Activated CD4-positive, alpha-beta memory T cell treated with anti-CD3 and anti-CD28 coated beads, Interleukin-2, amount 10 ng/mL, durations not matched to agents 7 days and 5 days (primary cell): ENCODE measurements at places on chromosomes 12 and 14.
A peak's percentile ranks its signal among the peaks of the same experiment; 100 is the strongest.

DNA sequence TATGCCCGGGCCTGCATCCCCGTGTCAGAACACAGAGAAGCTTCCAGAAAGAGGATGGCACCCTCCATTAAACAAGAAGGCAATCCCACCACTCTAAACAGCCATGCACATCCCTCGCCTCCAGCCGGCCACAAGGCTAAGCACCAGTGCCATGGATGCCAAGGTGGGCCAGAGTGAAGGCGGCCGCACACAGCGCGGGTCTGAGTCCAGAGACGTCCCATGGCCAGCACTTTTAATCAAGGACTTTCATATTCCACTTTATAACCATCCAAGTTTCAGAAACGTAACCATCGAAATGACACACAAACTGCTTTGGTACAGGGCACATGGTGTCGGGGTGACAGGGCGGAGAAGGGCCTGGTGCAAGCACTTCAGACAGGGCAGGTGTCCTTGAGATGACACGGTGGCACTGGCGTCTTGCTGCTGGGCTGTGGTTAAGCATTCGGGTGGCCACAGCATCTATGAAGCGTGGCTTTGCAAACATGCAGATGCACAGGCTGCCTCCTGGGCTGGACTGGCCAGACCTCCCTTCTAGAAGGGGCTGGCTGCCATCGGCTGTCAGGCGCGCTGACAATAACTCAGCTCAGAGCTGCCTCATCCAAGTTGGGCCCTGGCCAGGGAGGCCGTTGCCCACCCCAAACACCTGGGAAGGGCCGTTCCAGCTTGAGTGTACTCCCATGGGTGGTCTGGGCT is 117.2 kb downstream of the RFLNA start:
- no peak for DNase-seq

- no peak for DNase-seq
Observed at GRCh38 chr12:75725521-75726111, 214.2 kb upstream of the KRR1 start.

DNA sequence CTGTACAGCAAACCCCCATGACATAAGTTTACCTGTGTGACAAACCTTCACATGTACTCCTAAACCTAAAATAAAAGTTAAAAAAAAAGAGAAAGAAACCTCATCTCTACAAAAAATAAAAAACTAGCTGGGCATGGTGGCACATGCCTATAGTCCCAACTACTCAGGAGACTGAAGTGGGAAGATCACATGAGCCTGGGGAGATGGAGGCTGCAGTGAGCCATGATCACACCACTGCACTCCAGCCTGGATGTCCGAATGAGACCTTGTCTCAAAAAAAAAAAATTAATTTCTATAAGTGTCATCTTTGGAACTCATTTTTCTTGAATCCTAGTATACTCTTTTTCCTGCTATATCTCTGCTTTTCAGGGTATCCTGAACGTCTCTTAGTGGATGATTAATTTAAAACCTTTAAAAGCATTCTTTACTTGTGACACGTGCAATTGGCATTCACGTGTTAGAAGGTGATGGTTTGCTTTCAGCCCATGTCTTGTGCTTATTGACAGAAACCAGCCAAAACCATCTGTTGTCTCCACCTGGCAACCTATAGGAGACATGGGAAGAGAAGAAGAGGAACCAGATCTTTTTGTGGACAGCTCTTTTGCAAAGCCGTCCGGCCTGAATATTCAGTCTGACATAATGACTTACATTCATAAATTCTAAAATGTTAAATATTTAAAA is 30.6 kb upstream of the PPFIBP1 start:
- no peak for DNase-seq

- no peak for DNase-seq
Observed at GRCh38 chr14:55921511-55921910, 196.7 kb upstream of the PELI2 start.

- DNase-seq, result no peak
Observed at GRCh38 chr12:14911131-14911530, 25.5 kb upstream of the MGP start.

DNA sequence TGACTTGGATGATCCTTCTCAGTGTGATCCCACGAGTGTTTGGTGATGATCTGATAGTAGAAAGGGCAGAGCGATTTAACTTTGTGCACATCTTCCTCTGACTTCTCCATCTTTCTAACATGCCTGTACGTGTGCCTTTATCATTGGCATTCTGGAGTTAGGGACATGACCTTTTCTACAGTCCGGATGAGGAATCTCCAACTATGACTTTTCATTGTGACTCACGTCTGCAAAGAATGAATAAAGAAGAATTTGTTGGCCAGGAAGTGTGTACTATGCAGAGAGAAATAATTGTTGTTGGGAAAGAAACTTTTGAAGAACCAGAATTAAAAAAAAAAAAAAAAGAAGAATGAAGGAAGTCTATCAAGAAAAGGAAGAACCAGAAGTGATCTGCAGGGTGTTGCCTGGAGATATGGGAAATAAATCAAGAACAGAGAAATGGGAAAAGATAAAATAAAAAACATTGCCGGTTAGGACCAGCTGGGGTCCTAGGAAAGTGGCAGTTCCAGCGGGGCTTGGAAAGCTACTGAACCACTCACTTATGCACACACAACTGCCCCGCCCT is 25.3 kb downstream of the PPFIBP1 start:
- no peak for DNase-seq

- no peak for DNase-seq
Observed at GRCh38 chr12:52295663-52296062, 4.3 kb upstream of the KRT81 start.

GRCh38 chr12:102322254-102322653 is 124.6 kb upstream of the PMCH start:
- no peak for DNase-seq

GRCh38 chr12:10126413-10126812 is 3.6 kb downstream of the CLEC7A start:
- no peak for DNase-seq

GRCh38 chr14:91372671-91373495 is 44.7 kb downstream of the CCDC88C start:
- peak; percentile 58 for DNase-seq

GRCh38 chr12:131672311-131672940 is 38.5 kb upstream of the SFSWAP start:
- no peak for DNase-seq

DNA sequence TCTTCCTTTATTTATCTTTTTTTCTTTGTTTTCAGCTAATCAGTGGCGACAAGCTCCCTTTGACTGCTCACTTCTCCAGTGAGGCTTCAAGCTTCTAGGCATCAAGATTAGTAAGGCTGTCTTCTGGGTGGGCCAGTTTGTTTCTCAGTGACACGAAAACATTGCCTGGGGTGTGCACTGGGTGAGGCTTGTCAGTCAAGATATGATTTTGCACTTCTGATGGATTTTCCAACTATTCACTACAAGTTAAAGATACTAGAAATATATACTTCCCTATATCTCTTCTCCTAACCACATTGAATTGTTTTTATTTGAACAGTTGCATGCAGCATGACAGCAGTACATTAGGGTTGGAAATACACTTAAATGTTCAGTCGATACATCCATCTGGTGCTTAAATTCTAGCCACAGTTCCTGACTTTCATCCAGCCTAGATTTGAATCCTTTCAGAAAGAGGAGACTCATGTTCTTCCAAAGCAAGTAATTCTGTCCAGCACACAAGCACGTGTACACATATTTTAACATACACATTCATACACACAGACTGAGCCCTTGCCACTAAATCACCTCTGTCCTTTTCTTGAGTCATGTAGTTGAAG is 275.6 kb upstream of the NOVA1 start:
- DNase-seq, result no peak

DNA sequence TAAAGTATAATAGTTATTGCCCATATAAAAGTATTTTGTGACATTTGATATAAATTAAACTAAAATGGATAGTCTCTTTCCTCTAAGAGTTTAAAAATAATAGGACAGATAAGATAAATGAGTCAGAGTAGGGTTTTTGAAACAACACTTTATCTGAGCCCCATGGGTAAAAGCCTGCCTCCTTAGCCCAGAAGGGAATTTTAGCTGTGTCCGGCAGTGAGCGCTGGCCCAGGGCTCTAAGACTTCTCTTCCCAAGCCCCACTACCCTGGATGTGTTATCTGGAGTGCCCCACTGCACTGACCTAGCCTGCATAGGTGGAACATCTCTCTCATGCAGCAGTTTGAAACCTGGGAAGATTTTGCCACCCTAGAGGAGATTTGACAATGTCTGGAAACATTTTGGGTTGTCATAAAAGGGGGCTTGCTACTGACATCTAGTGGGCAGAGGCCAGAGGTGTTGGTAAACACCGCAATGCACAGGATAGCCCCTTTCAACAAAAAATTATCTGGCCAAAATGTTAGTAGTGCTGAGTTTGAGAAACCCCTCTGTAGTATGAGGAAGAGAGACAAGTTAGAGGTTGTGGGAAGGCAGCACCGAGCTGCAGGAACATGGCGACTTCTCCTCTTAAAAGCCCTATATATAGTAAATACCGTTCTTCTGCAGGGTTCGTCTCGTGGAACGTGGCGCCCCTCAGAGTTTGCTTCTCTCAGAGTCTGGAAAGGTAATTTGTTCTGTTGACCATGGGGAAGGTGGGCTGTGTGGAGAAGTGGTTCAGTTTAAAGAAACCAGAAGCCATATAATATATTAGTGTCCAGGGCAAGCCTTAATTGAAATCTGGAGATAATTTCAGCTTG is 29.3 kb upstream of the ATF1 start:
- no peak for DNase-seq

DNA sequence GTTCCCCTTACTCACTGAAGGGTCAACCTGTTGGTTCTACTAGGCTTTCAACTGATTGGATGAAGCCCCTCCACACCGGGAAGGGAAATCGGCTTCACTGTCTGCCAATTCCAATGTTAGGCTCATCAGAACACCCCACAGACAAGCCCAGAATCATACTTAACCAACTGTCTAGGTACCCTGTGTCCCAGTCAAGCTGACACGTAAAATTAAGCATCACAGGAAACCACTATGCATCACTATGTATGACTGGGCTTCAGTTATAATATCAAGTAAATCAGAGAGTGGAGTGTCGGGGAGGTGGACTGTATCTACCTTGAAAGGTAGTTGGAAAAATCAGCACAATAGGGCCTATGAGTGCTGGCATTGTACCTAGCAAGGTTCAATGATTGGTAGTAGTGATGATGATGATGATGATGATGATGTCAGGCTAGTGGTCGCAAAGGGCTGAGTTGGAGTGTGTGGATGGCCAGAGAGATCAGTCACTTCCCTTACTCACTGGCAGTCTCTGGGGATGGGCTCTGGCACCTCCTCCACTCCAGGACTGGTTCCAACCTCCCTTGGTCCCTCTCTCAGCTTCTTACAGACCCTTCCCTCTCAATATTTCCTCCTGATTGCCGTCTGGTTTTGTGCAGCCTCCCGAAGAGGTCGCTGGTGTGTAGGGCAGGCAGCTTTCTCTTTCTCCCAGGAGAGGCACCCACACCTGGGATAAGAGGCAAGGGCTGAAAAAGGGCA is 3.3 kb upstream of the ATG101 start:
- DNase-seq, result no peak

DNA sequence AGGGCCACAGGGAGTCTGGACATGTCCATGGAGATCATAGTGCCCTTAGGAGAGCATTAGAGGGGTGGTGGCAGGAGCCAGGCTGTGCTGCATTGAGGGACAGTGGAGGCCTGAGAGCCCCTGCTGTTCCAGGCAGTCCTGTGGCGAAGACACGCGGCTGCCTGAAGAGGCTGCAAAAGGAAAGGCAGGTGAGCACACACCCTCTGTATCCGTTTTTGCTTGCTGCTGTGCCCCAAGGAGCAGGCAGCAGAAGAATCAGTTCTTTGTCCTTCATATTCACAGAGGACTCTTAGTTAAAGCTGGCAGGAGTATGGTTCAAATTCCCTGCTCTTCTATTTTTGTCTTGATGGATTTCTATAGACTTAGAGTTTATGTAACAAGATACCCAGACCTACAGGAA is 4.5 kb downstream of the SLC35E3 start:
- no peak for DNase-seq

- no peak for DNase-seq
Observed at GRCh38 chr12:48351022-48351708, 446 bp upstream of the ZNF641 start.

DNA sequence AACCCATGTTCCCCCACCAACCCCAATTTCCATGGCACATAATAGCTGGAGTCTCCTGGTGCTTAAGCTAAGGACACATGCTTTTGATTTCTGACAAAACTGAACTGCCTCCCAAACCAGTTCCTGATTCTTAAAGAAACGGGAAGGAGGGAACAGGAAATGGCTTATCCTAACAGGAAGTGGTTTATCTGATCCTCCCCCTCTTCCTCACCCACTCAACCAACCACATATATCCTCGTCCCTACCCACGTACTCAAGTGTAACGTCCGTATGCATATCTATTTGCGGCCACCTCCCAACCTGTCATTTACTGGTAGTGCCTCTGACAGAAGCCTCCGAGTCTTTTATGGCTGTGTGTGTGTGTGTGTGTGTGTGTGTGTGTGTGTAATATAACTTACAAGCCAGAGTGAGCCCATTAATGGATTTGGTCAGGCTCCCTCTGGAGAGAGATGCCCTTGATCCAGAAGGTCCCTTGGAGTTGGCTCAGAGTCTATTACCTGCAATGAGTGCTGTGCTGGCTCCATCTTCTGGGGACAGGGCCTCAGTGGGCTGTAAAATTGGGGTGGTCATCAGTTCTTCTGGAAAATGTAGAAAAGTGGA is 7.7 kb downstream of the DAZAP2 start:
- peak; percentile 57 for DNase-seq

DNA sequence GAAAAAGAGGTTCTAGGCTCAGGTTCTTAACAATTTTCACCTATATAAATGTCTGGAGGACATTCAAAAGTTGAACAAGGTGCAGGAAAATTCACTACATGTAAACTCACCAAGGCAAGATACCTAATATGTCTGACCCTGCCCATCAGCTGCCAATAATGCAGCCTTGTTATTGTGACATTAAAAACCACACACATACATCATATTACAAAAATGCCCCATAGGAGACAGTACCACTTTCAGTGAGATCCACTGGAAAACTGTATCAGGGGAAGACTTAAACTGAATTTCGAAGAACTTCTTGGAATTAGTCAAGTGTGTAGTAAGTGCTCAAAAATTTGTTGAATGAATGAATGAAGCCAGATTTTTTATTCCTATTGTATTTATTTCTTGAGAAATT is 83.1 kb downstream of the KICS2 start:
- DNase-seq, result no peak

DNA sequence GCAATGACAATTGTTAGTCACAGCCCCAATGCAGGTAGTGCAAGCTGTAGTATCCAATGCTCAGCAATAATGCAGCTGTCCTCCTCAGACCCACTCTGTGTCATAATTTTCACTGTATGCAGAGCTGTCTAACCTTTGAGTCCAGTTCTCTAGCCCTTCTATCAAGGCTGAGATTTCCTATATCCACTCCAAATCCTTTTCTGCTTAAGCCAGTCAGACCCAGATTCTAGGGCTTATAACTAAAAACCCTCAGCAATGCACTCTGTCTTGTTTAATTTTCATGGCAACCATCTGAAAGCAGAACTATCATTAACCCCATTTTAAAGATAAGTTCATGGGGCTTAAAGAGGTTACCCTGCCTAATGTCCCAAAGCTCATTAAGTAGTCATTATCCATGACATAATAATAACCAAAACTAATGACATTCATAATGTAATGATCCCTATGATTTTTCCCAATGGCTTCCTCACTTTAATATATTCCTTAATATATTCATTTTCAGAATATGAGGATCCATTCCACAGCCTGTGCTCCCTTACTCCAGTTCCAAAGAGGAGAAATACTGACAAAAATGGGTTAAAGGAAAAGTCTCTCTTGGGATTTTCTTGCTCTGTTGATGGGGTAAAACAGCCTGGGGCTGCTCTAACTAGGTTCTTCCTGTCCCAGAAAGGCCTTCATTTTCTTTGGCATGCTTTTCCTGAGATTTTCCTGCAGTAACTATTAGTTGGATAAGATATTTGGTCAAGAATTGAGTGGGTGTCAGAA is 29.5 kb downstream of the TXNDC16 start:
- DNase-seq, result no peak

GRCh38 chr12:116502141-116502725 is 56.9 kb upstream of the MAP1LC3B2 start:
- no peak for DNase-seq
